Fibroblast of lung (primary cell): ENCODE measurements at places on chromosomes 11 and 22.

GRCh38 chr11:69637941-69638871 lies 2.8 kb upstream of the CCND1 start:
- peak; percentile 78 for DNase-seq

DNA sequence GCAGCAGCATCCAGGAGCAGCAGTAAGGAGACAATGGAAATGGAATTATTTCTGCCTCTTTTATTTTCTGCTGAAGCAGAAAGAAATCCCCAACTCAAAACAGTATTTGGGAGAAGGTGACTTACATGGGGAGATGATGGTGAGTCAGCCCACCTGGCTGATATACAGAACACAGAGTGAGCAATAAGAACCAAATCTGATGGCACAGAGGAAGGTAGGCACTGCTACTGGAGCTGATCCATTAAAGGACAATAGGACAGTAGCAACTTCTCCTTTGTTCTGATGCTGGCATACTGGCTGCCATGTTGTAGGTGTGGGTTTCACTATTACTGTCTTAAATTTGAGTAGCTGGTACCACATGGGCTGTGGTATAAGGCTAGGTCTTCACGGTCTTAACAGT lies 45.2 kb downstream of the CLPB start:
- DNase-seq = no peak

GRCh38 chr22:29071261-29072045 lies 1.4 kb upstream of the KREMEN1 start:
- DNase-seq = peak; percentile 39

GRCh38 chr22:38981005-38981991 lies 849 bp upstream of the APOBEC3B start:
- peak; percentile 68 for DNase-seq

- DNase-seq = no peak
Observed at GRCh38 chr11:14444441-14445189, 55.0 kb downstream of the COPB1 start.

- no peak for DNase-seq
Observed at GRCh38 chr22:43300891-43301676, 42.1 kb downstream of the SCUBE1 start.

DNA sequence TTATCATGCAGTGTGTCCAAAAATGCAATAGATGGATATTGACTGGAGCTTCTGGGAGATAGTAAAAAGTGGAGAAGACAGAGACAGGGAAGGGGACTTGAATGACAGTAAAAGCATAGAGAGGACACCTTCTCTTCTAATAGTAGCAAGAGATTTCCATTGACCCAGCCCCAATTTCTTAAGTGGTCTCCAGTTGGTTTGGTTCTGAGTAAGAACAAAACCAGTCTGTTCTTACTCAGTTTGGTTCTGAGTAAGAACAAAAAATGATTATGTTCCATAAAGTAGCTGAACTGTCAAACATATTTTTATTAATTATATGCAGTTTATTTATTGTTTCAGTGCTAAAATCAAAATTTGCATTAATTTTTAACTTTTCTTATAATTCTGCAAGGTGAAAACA lies 316.8 kb upstream of the MPPED2 start:
- no peak for DNase-seq

- DNase-seq = no peak
Observed at GRCh38 chr11:86418106-86418505, 43.4 kb downstream of the CCDC81 start.

- no peak for DNase-seq
Observed at GRCh38 chr11:85096939-85097338, 530.2 kb downstream of the DLG2 start.

GRCh38 chr11:11010624-11011127 lies 152.8 kb upstream of the ZBED5 start:
- peak; percentile 23 for DNase-seq

DNA sequence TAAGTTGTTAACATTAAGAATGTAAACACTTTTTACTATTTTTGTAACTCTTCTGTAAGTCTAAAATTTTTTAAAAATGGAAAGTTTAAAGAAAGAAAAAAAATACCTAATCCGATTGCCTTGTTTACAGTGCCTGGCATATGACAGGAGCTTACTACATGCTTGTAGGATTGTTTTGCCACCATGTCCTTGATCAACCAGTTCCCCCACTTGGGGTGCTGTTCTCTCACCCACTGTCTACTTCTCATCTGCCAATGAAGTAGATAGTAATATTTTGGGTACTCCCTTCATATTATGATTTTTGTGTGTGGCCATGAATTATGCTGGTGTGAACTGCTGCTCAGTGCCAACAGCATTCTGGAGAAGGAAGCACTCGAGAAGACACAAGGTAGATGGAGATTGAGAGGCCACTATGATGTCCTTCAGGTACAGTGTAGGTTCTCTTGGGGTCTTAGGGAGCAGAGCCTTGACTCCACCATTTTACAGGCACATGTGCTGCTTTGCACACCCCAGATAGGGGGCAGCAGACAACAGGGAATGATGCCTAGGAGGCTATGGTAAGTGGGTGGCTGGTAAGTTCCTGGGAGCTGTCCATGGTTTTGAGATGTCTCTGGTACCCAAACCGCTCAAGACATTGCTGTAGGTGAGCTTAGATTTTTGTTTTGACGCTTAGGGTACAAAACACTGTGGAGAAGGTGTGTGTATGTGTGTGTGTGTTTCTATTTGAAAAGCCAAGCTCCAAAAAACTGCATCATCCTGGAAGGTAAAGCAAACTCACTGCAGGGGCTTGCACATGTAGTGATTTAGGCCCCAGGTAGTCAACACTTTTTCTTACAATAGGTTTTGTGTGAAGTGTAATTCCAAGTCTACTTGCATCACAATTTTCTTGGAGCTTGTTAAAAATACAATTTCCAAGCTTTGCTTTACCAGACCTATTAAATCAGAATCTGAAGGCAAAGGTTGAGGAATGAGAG lies 494.5 kb upstream of the LARGE1 start:
- no peak for DNase-seq

DNA sequence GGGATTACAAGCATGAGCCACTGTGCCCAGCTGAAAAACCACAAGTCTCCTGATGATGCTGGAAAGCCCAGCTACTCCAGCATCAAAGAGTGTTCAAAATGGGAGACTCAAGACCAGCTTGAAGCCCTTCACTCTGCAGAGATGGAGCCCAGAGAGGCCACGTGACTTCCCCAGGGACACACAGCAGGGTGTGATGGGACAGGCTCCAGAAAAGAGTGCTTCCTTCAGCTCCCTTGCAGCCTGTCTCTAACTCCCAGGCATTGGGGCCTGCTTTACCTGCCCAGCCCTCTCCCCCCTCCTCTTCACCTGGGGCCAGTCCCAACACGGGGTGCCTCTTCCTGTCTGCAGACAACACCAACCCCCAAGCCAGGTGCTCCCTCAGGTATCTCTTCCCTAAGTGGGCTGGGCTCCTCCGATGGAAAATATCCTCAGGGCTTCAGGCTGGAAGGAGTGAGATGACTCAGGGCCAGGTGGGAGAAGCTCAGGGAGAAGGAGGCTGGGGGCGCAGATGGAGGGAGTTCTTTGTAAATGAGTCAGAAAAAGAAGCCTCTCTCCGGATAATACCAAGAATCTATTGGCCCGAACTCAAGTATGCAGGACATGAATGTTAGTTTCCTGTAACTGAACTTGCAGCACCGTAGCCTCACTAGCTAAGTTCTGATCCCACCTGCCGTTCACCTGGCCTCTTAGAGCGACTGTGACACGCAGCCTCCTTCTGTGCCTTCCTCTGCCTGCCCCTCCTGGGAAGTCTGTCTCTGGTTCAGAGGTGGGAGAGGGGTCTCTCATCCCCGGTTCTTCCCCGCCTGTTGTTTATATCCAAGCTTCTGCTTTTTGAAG lies 326.6 kb downstream of the MN1 start:
- peak; percentile 98 for DNase-seq

GRCh38 chr22:28670161-28670560 lies 9.5 kb downstream of the TTC28 start:
- DNase-seq = no peak

DNA sequence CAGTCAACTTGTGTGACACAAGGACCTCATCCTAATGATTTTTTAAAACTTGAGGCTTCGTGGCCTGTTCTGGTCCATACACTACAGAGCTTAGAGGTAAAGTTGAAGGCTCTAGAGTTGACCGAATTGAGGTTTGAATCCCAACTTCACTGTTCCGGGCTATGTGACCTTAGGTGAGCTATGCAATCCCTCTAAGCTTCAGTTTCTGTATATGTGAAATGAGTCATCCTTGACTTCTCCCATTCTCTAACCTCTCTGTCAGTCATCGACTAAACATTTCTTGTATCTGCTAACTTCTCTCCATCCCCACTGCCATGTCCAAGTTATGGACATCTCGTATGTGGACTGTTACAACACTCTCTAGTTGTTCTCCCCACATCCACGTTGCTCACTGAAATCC lies 178.2 kb upstream of the TMEM45B start:
- peak; percentile 35 for DNase-seq

DNA sequence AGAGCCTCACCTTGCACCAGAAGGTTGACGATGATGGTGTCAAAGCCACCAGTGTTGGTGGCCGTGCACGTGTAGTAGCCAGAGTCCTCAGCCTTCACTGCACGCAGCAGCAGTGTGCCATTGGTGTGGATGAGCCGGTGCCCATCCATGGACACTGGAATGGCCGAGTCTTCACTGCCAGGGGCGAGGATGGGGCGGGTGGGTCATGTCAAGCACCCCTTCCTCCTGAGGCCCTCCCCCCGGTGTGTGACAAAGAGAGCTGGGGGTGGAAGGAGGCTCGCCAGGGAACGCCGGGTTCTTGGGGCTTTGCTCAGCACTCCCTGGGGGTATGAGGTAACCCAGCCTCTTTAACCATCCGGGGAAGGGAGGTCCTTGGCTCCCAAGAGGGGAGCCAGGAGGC lies 111.6 kb downstream of the CEP164 start:
- DNase-seq = no peak

DNA sequence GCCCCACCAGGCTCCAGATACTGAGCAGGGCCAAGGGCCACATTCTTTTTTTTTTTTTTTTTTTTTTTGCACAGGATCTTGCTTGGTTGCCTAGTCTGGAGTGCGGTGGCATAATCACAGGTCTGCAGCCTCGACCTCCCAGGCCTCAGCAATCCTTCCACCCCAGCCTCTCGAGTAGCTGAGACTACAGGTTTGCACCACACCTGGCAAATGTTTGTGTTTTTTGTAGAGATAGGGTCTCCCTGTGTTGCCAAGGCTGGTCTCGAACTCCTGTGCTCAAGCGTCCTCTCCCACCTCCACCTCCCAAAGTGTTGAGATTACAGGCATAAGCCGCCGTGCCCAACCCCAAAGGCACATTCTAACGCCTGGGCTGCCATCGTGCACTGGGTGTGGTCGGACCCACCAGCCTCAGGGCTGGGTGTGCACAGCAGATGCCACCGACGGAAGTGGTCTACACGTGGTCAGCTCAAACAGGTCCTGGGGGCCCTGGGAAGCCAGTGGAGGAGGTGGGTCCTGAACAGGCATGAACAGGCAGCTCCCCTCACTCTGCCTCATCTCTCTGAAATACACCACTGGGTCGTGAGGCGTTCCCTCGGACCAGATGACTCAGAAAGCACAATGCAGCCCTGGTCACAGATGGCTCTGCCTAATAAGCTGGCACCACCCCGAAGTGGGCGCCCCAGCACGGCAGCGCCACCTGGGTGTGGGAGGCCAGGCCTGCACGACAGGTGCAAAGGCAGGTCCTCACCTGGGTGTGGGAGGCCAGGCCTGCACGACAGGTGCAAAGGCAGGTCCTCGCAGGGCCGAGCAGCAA lies 5.1 kb upstream of the B4GALNT4 start:
- DNase-seq = no peak

DNA sequence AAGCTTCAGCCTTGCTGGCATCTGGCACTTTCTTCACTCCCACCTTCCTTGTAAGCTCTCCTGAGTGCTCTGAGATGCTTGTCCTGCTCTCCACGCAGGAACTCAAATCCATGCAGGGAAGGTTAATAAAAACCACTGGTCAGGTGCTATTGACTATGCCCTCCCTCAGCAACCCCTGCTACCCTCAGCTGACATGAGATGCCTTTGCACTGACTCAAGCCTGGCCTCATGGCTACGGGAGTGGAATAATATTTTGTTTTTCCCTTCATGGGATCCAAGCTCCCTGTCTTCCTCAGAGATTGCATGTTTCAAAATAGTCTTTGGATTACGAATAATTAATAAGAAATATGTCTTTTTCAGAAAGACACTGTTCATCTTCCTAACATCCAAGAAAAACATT lies 31.7 kb upstream of the ABCC8 start:
- peak; percentile 3 for DNase-seq
